ENCODE measurements at places on chromosomes 3 and 15.

- DNase-seq = no peak
Observed at GRCh38 chr3:186609247-186609868, 3.5 kb upstream of the AHSG start.

- DNase-seq = peak; percentile 71
Observed at GRCh38 chr3:187986514-187986934, 167.4 kb upstream of the LPP start.

DNA sequence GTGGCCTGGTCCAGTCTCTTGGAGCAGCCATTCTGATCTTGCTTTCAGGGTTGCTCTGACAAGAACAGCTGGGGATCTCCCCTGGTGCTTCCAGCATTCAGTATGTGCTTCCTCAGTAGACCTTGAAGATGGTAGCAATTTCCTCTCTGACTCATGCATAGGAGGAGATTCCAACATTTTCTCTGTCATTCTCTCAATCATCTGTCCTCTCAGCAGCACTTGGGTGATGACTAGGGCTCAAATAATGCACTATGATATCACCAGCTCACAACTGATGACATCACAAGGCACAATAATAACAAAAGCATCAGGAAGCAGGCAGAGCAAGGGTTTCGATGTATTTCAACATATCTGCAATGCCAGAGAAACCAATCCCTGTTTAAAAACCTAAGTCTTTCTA, 52.7 kb downstream of the NFKBIZ start:
- peak; percentile 52 for DNase-seq

DNA sequence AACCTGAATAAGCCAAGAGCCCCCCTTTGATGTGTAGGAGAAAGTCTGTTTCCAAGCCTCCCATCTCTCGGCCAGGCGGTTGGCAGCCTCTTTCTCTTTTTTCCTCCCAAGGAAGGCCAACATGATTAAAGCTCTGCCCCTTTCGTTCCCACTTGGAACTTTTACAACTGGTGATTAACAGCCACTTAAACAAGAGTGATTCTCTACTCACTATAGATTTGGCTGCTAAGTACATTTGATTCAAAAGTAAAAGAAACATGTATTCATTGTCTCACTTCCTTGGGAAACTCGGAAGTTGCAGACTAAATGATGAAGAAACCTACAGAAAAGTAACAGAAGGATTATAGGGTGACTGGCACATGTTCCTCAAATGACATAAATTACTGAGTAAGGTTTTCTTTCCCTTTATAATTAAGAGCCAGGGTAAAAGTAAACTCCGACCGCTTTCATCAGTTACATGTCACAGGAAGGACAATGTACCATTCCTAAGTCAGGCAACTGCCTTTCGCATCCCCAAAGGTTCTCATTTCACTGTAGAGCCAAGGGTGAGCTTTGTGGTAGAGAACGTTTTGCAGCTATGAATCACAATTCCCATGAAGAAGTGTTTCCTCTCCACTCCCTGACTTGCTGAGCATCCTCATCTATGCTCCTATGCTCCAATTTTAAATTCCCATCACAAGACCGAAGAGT, 72.7 kb downstream of the MB21D2 start:
- DNase-seq = no peak

DNA sequence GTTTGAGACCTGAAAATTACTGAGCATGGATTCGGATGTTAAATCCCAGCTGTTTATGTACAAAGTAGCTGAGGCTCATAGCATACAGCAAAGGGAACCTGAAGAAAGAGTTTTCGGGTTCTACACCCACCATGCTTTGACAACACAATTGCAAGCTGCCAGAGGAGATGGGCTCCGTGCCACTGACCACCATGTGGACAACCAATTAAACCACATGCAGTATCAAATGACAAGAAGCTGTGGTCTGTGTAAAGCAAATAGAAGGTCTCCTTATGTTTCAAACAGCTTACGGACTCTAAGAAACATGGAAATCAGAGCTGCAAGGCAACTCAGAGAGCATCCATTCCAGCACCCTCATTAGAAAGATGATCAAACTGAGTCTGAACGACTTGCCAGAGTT, 12.9 kb downstream of the GABRB3 start:
- DNase-seq = no peak

GRCh38 chr15:73907035-73907408, 19.2 kb upstream of the LOXL1 start:
- no peak for DNase-seq

DNA sequence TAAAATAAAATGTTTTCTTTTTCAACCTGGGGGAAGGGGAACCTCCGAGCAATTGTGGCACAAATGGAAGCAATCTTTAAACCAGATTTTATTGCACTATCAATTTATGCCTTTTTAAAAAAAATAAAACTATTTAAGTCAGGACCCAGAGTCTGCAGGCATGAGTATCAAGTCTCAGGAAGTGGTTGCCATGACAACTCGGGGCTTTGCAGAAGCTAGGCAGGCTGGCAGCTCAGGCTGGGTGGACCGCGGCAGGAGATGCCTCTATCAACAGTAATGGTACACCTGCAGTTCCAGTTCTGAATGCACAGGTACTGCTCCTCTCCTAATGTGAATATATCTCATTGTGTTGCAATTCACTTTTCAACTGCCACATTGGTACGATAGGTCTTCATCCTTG, 447.7 kb downstream of the GABRG3 start:
- no peak for DNase-seq

DNA sequence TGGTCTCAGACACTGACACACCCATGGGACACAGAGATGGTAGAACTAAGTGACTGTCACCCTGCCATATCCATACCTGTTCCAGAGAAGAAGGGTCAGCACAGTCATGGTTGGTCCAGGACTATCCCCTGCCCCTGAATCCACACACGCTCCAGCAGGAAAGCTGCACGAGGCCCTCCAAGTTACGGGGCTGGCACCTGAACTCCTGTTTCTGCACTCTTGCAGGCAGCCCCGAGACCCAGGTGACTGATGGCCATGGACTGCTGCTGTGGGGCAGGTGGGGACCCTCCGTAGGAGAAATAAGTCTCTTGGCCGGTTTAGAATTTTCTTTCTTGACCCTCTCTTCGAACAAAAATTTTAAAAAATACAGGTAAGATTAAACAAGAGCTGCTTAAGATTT, 30.6 kb downstream of the CHDH start:
- no peak for DNase-seq

GRCh38 chr3:71713041-71713440, 12.2 kb downstream of the EIF4E3 start:
- DNase-seq = no peak

DNA sequence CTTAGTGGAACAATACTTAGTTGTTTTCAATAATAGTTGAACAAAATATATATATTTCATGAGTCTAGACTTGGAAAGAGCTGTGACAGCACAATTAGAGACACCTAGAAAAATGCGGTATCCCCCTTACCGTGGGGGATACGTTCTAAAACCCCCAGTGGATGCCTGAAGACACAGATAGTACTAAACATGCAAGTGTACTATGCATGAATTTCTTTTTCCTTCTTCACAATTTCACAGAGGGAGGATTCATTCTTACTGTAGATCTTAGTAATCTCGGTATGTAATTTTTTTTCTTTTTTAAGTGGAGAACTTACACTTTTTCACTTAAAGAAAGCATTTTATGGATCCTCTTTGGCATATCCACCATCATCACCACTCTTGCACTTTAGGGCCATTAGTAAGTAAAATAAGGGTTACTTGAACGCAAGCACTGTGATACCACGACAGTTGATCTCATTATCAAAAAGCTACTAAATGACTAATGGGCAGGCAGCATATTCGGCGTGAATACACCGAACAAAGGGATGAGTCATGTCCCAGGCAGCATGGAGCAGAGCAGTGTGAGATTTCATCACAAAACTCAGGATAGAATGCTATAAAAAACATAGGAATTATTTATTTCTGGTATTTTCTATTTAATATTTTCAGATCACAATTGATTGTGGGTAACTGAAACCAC, 72.3 kb upstream of the ZNF280D start:
- peak; percentile 80 for DNase-seq

- DNase-seq = no peak
Observed at GRCh38 chr15:32888221-32888761, 170.5 kb downstream of the GREM1 start.

- no peak for DNase-seq
Observed at GRCh38 chr3:30613133-30613825, 6.9 kb downstream of the TGFBR2 start.

GRCh38 chr3:45640091-45640507, 45.5 kb downstream of the LIMD1 start:
- DNase-seq = no peak

GRCh38 chr3:153000325-153000724, 161.7 kb upstream of the RAP2B start:
- DNase-seq = no peak

All from urothelium cell line (cell line).